ENCODE measurements at places on chromosomes 4 and X.

GRCh38 chrX:9464435-9465371 is at the start of gene TBL1X:
Gene TBL1X, plus strand, starts transcription at chrX:9465058. Its CDS starts 188,529 bp downstream, at chrX:9653587.
- peak; percentile 88 for DNase-seq

- DNase-seq = no peak
Observed at GRCh38 chr4:55002431-55002830, 123.0 kb downstream of the KDR start.

GRCh38 chr4:175252642-175253041 is 334.5 kb downstream of the ADAM29 start:
- no peak for DNase-seq

- DNase-seq = no peak
Observed at GRCh38 chr4:8002525-8003309, 63.1 kb upstream of the AFAP1 start.

GRCh38 chrX:50154429-50154828 is 46.4 kb downstream of the AKAP4 start:
- DNase-seq = no peak

DNA sequence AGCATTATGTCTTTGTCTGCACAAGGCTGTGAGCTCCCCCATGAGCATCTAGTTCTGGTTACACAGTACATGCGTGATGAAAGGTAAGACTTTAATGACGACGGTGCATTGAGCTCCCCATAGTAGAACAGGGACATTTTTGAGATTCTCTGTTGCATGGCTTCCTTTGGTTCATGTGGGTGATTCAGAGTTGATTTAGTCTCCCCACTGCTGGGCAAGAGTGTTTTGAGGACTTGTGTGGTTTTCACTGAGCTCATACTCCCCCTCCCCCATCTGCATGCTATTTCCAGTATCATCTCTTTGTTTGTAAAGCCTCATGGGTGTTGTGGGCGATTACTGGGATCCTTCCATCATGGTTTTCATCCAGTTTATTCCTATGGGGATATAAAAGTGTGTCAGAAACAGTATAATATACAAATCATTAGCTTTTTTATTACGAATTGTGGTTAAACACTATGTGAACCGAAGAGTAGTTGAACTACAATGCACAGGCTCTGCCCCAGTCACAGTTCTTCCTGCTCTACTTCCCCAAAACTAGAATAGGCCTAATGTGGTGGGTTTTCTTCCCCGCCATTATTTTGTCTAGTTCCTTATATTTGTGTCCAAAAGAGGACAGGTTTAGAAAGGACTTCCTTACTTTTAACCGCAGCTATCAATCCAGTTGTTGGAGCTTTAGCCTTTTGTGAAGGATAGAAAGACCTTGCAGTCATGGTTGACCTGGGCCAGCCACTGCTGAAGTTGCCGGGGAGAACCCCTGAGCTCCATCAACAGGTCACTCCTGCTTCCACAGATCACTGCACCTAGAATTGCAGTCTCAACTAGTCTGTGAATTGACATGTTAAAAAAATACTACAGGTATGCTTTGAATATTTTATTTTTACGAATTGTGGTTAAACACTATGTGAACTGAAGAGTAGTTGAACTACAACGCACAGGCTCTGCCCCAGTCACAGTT is 30.4 kb downstream of the KIT start:
- DNase-seq = no peak

GRCh38 chr4:129821073-129821472 is 725.1 kb downstream of the C4orf33 start:
- DNase-seq = no peak

GRCh38 chrX:2507904-2508627 is 7.3 kb upstream of the DHRSX start:
- DNase-seq = no peak

DNA sequence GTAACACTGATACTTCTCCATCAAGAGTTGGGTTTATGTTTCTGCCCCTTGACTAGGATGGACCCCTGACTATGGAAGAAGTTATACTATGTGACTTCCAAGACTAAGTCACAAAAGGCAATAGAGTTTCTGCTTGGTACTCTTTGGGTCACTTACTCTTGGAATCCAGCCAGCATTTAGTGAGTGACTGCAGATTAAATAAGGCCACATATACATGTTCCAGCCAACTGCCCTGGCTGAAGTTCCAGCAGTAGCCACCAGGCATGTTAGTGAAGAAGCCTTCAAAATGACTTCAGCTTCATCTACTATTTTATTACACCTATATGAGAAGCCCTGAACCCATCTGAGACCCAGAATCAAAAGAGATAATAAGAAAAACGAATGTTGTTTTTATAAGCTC is 524.0 kb downstream of the DMD start:
- no peak for DNase-seq

- peak; percentile 57 for DNase-seq
Observed at GRCh38 chrX:123215397-123216089, 31.5 kb downstream of the GRIA3 start.

DNA sequence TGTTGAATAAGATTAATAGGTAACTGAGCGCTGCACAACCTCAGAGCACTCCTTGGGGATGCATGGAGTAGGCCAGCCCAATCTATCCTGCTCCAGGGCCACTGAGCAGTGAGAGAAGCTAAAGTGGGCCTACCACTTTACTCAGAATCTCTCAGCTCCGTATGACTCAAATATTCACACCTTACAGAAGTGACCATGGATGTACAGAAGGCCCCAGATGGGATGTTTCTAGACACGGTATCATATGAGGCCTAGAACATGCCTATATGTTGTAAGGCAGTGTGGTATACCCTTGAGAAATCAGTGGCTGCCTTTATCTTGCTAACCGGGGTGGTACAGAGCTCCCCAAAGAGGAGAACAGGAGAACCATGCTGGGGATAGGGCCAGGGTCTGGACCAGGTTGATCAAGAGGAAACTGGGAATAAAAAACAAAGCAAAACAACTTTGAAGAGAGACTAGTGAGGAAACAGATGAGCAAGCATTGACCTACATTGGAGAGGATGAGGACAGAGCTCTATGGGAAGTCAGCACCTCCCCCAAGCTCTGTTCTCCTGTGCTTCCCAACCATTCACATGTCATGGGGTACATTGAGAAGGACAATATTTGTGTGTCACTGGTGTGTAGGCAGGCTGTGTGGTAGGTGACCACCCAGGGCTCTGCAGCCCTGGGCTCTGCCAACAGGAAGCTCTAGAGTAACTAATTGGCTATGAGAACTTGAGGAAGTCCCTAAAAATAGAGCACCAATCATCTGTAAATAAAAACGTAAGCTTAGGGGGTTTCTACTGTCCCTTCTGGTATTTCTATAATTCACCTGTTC is 31.4 kb downstream of the HOPX start:
- no peak for DNase-seq

DNA sequence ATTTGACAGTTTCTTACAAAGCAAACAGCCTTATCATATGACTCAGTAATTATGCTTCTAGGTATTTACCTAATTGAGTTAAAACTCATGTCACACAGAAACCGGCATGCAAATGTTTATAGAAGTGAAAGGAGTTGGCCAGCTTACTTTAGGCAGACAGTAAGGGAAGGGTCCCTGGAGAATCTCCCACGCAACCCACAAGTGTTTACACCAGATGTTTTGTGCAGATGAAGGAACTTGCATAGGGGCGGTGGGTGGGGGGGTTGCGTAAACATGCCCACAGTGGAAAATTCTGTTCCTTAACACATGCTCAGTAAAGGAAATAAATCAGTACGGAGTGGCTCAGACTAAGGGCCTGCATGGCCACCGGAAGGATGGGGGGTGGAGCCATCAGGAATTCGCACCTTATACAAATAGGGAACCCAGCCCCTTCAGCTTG is 330.5 kb upstream of the AADAT start:
- DNase-seq = no peak

GRCh38 chrX:103624111-103624510 is 4.7 kb upstream of the TCEAL1 start:
- DNase-seq = no peak

DNA sequence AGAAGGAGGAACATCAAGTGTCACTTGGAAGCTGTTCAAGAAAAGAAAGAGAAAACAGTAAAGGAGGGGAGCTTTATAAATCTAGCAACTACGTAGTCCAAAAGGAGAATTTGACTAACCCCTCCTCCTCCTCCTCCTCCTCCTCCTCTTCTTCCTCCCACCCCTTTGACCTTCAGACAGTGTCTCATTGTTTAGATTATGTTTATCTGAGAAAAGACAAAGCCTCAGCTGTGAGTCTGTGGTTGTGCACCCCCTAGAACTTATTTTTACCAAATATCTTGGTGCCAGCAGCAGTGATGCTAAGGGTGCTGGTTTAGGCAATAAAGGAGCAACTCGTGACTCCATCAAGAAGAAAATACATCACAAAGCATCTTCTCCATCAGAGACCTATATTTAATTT is 68.9 kb upstream of the BMP2K start:
- no peak for DNase-seq

- no peak for DNase-seq
Observed at GRCh38 chr4:3896441-3896840, 130.3 kb downstream of the ADRA2C start.

GRCh38 chrX:8237718-8238117 is 66.7 kb upstream of the VCX2 start:
- no peak for DNase-seq

GRCh38 chr4:114087596-114088230 is 108.3 kb upstream of the ARSJ start:
- DNase-seq = no peak

DNA sequence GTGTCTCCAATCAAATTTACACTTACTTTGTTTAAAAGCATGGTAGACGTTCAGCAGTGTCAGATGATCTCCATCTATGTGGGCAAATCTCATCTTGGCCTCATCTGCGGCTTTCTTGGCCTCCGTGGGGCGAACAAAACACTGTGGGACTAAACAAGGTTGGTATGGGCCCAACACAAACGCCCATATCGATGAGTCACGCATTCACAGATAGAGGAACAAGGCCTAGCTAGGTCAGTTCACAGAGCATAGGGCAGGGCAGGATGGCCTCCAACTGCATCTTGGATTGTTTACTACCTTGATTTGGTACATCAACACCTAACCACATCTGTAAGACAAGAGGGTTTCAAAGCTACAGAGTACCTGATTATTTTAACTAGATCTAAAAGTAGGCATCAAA is 47.3 kb downstream of the DHX15 start:
- peak; percentile 29 for DNase-seq

- no peak for DNase-seq
Observed at GRCh38 chrX:127708155-127708554, 344.0 kb downstream of the ACTRT1 start.

GRCh38 chr4:146398404-146398803 is 123.3 kb downstream of the SLC10A7 start:
- no peak for DNase-seq

GRCh38 chrX:101785142-101785541 is 125.5 kb upstream of the ARMCX2 start:
- no peak for DNase-seq

GRCh38 chrX:30865612-30866011 is 23.4 kb downstream of the TAB3 start:
- DNase-seq = no peak

- DNase-seq = no peak
Observed at GRCh38 chr4:104859601-104860237, 287.0 kb upstream of the TET2 start.

DNA sequence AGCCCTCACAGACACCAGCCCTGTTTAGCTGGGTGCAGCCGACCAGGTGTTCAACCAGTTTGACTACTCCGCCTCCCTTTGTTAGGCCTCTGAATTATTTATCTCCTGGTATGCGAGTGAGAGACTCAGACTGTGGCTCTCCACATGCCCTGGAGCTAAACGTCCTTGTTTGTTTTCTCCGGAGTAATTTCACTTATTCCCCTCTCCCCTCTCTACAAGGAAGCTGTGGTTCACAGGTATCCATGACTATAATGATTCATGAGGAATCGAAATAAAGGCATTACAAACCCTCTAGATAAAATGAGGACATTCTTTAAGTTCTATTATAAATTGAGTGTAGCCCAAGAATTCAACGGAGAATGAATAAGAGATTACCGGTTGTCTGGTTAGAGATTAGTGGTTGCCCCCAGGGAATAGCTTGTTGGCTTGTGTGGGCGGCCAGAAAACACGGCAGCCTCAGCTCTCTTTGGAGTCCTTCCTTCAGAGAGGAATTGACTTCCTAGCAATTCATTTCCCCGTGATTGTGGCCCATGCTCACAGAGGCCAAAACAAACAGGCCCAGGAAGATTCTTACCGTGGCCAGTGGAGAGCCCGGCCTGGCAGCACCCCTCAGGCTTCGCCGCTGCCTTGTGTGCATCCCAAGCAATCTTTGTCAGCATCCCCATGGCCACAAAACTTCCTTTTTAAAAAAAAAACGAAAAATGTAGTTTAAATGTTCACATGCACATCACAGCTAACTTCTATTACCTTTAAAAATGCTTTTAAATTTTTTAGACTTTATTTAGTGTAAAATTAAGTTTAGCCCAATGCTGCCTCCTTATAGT is 60.2 kb upstream of the CBR4 start:
- DNase-seq = peak; percentile 71

GRCh38 chr4:139175646-139176301 is 1.2 kb downstream of the ELF2 start:
- DNase-seq = no peak

DNA sequence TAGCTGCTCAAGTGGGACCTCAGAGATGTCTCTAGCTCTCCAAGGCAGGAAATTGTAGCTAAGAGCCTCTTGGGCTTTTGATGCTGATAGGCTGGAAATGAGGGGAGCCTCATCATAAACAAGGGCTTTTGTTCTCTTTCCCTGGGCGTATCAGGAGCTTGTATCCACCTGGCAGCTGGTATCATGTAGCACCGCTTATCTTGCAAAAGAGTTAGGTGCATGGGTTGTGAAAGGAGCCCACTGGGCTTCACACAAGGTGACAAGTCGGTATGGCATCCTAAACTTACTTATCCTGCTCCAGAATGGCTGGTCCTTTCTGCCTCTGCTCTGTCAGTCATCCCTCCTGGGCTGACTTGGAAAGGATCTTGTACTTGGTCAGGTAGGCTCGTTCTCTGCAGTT is 565.8 kb downstream of the GRXCR1 start:
- no peak for DNase-seq

GRCh38 chr4:30720021-30720660 is at the start of gene PCDH7:
Gene PCDH7, plus strand, starts transcription at chr4:30720369. Its CDS starts 1,054 bp downstream, at chr4:30721423.
- DNase-seq = peak; percentile 48

DNA sequence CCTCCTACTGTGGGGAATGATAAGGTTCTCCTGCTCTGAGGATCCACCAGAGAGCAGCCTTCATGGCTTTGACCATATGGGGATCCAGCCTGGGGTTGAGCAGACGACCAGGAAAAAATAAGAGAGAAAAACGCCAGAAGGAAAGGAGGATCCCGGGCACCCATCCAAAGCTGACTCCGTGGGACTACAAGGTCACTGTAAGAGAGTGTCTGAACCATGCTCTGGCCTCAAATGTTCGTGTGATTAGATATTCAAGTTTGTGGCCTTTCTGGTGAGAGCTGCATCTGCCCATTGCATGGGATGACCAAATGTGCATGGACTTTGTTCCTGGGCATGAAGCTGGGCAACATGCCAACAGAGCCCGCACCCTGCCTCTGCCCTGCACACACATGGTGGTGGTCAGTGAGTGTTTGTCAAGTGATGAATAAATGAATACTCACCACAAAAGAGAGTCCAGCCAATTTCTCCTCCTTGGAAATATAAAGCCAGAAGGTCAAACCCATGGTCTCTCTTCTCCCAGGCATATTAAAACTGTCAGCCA is 346.0 kb upstream of the GATB start:
- no peak for DNase-seq

GRCh38 chr4:139333046-139333445 is 30.8 kb upstream of the NDUFC1 start:
- no peak for DNase-seq

Measured in right cardiac atrium (tissue), 5 donors.